ENCODE measurements at places on chromosomes 11 and 22.

DNA sequence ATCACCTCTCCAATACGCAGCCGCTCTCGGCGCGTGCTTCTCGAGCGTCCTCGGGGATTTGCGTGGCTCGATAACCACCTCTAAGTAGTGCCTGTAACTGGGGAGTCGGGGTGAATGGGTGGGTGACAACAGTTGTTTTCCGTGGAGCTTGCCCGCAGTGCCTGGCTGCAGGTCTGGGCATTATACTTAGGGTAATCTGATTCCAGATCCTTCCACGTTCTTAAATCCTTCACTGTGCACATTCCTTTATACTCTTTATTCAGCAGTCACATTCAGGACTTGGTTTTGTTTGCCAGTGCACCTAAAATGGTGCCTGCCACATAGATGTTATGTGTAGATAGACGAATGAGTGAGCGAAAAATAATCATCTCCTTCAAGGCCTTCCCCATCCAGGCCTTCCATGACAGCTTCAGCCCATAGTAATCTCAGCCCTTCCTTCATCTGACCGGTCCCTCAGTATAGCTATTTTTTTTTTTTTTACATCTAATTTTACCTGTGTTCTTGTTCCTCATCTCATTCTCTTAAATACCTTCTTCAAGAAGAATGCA, 602 bp downstream of the NAT10 start:
- DNase-seq: no peak

DNA sequence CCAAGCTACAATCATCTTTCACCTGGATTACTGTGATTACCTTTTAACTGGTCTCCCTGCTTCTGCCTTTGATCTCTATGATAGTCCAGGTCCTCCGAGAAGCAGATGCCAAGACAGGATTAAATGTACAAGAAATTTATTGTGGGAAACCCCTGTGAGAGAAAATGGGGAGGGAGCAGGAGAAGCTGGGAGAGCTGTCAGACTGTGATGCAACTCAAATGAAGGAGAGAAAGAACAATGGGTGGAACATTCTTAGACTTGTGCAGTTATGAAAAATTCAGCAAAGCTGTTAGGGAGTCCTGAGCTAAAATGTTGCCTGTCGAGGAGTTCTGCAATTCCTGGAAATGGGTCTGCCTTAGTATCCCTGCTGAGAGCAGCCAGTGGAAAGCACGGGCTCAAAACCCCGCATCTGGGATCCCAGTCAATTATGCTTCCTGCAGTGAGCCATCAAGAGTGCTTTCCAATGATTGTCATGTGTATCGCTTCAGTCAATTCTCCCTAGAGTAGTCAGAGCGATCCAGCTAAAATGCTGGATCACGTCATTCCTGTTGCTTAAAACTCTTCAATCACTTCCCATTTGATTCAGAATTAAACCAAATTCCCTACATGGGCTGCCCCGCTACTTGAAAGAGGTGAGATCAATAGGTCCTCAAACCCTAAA, 16.5 kb upstream of the CSTF3 start:
- DNase-seq: no peak

DNA sequence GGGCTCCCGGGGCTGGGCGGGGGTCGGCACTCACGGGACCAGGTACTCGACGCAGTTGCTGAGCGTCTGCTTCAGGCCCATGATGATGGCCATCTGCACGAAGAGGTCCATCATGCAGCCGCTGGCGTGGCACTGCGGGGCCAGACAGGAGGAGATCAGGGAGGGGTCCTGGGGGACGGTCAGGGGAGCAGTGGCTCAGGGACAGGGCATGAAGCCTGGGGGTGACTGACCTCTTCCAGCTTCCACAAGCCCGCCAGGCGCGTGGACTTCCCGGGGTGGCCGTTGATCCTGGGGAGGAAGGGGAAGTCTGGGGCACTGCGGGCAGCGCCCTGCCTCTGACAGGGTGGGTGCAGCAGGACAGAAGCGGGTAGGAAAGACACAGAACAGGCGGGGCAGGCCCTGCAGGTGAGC, 6.1 kb upstream of the SIGIRR start:
- DNase-seq: no peak

- DNase-seq: no peak
Measured at GRCh38 chr11:114019046-114019445, 40.5 kb upstream of the ZBTB16 start.

- DNase-seq: no peak
Measured at GRCh38 chr11:30364139-30364836, 41.4 kb downstream of the ARL14EP start.

GRCh38 chr11:111607751-111608150, 5.5 kb downstream of the SIK2 start:
- DNase-seq: no peak

GRCh38 chr11:29306527-29306926, 710.3 kb downstream of the KCNA4 start:
- no peak for DNase-seq

DNA sequence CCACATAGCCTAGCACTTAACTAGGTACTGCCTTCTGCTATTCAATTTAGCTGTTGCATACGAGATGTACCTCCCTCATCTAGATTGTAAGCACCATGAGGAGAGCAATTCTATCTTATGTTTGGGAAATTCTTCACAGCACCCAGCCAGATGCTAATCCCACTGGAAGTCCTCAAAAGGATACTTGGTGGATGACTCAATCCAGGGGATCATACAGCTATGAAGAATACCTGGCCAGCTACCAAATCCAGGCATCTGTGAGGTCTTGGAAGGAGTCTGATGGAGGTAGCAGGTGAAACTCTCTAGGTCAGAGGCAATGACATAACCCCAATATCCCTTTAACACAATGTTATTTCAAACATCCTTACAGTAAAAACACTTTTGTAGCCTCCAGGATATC, 167.8 kb upstream of the NCAM1 start:
- no peak for DNase-seq

DNA sequence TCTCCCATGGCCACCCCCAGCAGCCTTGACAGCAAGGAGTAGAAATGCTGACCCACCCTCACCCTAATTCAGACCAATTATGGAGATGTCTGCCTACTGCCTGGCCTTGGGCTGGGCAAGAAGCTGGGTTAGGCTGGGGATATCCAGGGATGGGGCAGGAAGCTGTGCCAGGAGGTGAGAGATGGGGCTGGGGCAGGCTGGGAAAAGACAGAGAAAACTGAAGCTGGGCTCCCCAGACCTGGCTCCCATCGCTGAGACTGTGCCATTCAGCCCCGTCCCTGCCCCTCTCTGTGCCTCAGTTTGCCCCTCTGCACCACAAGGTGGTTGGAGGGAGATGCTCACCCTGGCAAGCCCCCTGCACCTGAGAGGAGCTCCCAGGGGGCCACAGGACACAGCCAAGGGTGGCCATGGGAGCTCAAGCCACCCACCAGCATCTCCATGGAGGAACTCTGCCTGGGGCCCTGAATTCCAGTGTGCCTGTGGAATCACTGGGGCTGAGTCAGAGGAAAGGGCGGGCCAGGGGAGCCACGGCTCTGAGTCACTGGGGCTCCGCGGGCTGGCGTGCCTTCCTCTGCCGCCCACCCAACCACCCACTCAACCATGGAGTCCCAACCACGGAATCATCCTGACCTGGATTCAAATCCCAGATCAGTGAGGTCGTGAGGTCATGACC, 6.0 kb upstream of the CARD10 start:
- DNase-seq: no peak

- no peak for DNase-seq
Measured at GRCh38 chr11:102928247-102928646, 27.3 kb downstream of the MMP13 start.
